ENCODE measurements at places on chromosomes 16 and 17.

GRCh38 chr16:69253870-69254341, 57.2 kb upstream of the VPS4A start:
- no peak for DNase-seq

DNA sequence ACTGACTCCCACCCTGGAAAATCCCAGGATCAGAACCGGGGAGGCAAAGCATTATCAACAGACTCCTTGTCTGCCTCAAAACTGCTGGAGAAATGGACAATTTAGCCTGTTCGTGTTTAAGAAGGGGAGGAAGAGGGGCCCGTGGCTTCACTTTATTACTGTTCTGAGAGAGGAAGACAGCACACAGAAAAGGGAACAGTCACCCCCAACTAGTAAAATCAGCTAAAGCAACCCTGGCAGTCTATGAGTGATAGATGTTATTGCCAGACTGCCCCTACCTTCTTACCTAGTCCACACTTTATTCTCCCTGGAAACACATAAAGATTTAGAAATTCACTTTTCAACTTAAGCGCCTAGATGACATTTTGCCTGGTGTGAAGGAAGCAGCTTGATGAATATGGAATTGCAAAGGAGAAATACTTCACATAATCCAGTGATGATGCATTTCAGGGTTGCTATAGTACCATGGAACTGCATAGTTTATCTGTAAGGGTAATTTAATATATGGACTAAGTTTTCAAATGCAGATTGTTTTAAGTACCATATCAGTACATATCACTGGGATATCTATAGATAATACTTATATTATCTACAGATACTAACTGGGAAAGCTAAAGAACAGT, 36.9 kb upstream of the TRAP1 start:
- no peak for DNase-seq

DNA sequence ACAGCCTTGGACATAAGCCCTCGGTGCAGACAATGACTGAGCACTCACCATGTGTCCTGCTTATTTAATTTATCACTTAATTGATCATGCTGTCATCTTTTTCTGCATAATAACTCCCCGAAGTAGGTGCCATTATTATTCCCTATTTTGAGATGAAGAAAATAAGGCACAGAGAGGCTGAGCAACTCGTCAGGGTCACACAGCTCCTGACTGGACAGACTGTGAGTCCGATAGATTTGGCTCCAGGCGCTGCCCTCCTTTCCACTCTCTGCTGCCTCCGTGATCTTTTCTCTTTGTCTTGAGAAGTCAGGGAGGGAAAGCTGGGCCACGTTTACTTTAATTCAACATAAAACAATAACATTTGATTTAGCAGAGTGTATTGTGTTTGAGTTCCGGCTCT, 19.0 kb upstream of the N4BP1 start:
- DNase-seq = no peak

DNA sequence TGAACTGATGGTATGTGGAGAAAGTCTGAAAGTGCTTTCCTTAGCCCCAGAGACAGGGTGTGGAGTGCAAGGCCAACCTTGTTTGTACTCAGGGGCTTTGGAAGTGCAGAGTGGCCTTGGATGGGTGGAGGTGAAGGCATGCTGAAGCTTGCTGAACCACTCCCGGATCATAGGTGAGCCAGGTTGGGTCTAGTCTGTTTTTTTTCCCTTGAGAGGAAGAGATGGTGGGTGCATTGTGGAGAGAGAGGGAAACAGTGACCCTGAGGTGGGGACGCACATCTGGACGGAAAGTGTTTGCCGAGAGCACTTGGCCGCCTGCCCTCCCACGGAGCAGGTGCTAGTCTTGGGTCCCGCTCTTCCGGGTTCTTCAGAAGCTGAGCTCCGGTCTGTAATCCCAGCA, 12.5 kb downstream of the ABAT start:
- no peak for DNase-seq

DNA sequence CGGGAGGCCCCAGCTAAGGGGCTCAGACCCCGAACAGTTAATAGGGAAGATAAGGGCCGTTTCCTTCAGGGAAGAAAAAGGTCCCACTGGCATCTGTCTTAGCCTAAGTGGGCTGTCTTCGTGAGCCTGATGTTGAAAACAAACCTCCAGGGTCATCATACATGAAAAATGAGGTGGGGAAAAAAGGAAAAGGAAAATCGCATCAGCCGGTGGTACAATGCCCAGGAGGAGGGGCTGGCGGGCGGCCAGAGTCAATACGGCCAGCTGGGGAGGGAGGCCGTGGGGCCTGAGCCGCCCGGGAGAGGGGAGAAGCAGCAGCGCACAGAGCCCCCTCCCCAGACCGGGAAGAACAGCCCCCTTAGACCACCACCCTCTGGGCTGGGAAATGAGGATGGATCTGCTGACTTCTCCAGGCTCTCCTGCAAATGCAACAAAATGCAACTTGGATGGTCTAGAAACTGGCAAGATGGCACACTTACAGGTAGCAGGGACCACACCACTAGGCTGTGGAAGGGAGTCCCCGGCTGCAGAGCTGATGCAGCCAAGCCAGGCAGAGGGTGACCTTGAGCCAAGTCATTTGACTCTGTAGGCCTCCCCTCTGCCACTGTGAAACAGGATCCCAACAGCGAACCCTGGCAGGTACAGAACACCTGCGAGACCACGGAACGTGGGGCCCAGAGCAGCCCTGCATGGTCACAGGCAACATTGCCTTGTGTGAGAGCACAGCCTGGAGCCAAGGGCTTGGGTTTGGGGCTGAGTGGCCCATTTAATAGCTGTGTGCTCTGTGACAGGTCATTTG, 448.5 kb downstream of the SOX9 start:
- no peak for DNase-seq

DNA sequence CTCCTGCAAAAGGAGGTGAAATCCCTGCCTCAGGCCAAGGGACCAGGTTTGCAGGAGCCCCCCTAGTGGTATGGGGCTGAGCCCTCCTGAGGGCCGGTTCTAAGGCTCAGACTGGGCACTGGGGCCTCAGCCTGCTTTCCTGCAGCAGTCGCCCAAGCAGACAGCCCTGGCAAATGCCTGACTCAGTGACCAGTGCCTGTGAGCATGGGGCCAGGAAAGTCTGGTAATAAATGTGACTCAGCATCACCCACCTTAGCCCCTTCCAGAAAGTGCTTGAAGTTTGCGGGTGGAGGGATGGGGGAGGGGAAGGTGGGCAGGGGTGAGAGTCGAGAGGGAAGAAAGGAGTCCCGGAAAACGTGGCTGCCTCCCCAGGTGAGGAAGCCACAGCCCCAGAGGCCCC, 2.1 kb downstream of the MC1R start:
- DNase-seq = no peak
